ENCODE measurements at places on chromosomes 3 and 15. TPM values are rescaled to one million over a fixed set of nuclear protein-coding genes. Genes with fewer than 3 reads are reported as not detected.

Gene SI
- not detected for total RNA-seq

DNA sequence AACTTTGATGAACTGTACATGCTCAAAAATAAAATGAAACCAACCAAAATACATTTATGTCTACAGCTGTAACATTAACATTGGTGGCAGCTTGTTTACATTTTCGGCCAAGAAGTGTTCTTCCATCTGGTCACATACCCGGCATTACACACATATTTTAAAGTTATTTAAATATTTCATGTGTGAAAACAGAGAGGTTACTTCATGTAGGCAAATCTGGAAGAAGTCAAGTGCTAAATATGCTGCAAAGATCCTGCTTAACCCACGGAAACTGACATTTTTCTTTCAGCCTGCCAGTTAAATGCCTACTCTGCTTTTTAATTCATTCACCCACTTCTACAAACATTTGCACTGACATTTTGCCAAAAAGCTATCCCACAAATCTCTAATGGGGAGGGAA lies 69.7 kb downstream of the MB21D2 start:
- no peak for DNase-seq

Gene AP3S2
- total RNA-seq = 23.3 TPM

GRCh38 chr15:57503911-57504598 lies 87.6 kb upstream of the MYZAP start:
- DNase-seq = no peak

GRCh38 chr3:62169906-62170660 lies 203.3 kb downstream of the FEZF2 start:
- DNase-seq = no peak

- no peak for DNase-seq
These were observed 202.5 kb downstream of the KBTBD8 start for GRCh38 chr3:67200618-67201017.

- no peak for DNase-seq
These were observed 187.1 kb upstream of the THBS1 start for GRCh38 chr15:39393575-39394335.

Gene SPESP1
- not detected for total RNA-seq

GRCh38 chr15:63381301-63382204 lies at the start of gene CA12:
Gene CA12 (minus strand): TSS chr15:63381846. CDS start chr15:63381720, 126 bp downstream.
- no peak for DNase-seq

GRCh38 chr15:90035095-90035839 lies 34.1 kb downstream of the ZNF710 start:
- no peak for DNase-seq

DNA sequence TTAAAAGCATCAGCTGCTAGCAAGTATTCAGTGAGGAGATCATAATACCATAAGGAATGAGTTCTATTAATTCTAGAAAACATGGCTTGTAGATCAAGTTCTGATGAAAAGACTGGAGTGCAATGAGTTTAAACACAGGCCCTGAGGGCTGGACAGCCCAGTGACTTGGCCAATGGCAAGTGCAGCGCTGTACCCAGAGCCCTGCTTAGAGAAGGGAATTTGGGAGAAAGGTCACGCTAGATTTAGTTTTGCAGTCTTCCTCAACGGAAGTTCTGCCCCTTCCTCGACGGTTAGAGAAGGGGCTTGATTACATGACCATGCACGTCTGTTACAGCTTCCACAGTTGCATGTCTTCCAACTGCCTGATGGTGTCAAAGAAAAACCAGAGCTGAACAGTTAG lies 4.0 kb downstream of the TMEM212 start:
- no peak for DNase-seq

- DNase-seq = no peak
These were observed 43.1 kb downstream of the CEMIP start for GRCh38 chr15:80822256-80822655.

DNA sequence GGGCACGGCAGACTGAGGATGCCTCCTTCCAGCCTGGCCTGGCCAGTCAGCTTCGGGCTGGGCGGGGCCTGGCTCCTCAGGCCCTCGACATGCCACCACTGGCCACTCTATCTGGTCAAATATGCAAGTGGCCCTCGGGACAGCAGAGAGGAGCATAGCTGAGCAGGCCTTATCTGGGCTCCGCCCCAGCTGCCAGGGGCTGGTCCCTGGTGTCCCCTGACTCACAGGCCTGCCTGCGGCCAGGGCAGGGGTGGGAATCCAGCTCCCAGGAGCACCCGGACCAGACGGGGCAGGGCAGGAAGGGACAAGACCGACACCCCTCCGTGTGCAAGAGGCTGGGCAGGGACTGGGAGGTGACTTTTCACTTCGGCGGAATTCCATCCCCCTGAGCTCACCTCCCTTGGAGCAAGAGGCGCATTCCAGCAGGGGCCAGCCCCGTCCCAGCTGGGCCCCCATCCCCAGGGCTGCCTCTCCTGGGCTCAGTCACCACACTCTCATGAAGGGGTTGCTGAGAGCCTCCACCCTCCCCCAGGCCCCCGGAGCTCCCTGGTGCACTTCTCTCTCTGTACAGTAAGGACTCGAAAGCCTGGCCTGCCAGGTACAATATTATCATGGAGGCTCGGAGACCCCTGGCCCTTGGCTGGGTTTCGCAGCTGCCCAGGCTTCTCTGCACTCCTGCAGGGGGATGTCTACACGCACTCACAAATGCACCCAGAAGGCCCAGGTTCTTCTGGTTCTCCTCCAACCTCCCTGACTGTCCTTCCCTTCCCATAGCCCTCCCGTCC lies 29.5 kb downstream of the WNT7A start:
- DNase-seq = peak; percentile 77

- DNase-seq = no peak
These were observed 1.3 kb downstream of the CD47 start for GRCh38 chr3:108089579-108089978.

Gene DNAH1
- 5.5 TPM for total RNA-seq

DNA sequence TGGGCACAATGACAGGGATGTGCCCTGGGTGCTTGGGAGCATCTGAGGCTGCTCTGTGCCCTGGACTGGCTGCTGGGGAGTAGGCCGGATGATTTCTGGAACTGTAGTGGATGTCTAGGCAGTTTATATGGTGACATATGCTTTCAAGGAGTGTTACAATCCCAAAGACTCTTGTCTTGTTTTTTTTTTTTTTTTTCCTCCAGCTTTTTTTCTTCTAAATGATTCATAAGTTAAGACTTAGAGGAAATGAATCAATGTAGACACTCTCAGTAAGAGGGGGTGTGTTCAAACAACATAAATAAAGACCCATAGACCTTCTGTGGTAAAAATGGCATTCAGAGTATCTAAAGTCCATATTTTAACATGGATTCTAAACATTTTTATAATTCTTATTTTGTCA lies 706.1 kb upstream of the GOLIM4 start:
- DNase-seq = no peak

Gene SPINK8
- total RNA-seq = not detected

GRCh38 chr15:69031013-69032001 lies 16.8 kb downstream of the NOX5 start:
- DNase-seq = peak; percentile 65

Data from HCT116 (cell line).